ENCODE measurements at places on chromosomes 12 and 14.

GRCh38 chr14:105710119-105711043 is 184.0 kb downstream of the TMEM121 start:
- no peak for DNase-seq

- DNase-seq, result peak; percentile 25
Observed at GRCh38 chr14:20413744-20414082, 412 bp upstream of the TEP1 start.

GRCh38 chr12:107779077-107779831 is 4.8 kb downstream of the ASCL4 start:
- peak; percentile 25 for DNase-seq

GRCh38 chr12:15541996-15542631 is 219.8 kb downstream of the PTPRO start:
- no peak for DNase-seq

GRCh38 chr12:132302466-132303358 is 26.7 kb downstream of the GALNT9 start:
- no peak for DNase-seq

GRCh38 chr12:24048446-24048845 is 99.0 kb upstream of the SOX5 start:
- DNase-seq, result no peak

- no peak for DNase-seq
Observed at GRCh38 chr14:61703342-61704129, 8.2 kb downstream of the HIF1A start.

GRCh38 chr12:130136509-130137039 is 25.7 kb upstream of the FZD10 start:
- DNase-seq, result no peak

GRCh38 chr14:29927376-29928116 is at the start of gene PRKD1:
PRKD1 (minus strand) TSS chr14:29927847.
- DNase-seq, result peak; percentile 83

- peak; percentile 8 for DNase-seq
Observed at GRCh38 chr12:77999074-77999715, 168.5 kb downstream of the NAV3 start.

DNA sequence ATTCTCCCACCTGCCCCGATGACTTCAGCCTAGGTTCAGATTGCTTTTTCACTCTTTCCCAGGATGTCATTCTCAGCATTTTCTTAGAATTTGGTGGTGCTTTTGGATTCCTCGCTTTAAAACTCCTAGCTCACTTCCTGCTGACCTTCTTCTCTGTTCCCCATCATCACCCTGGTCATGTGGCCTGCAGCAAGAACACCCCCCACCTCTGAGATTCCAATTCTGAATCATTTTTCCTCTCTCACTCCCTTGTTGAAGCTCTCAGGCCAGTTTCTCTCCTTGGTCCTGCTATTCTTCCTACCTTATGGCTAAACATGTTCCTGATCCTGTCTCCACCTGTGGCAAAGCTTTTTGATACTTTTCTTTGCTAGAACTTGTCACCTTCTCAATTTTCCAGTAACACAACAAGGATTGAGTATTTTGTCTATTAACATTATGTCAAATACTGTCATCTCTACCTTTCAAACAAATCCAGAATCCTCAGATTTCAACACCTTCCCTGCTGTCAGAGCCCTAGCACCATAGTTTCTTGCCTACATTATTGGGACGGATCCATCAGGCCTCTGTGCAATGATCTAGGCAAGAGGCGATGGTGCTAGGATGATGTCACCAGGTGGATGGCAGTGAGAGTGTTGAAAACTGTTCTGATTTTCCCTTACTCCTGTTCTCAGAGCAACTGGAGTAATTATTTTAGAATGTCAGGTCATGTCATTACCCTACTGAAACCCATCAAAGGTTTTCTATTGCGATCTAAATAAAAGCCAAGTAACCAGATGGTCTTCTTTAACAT is 233.7 kb downstream of the MON2 start:
- DNase-seq, result no peak

DNA sequence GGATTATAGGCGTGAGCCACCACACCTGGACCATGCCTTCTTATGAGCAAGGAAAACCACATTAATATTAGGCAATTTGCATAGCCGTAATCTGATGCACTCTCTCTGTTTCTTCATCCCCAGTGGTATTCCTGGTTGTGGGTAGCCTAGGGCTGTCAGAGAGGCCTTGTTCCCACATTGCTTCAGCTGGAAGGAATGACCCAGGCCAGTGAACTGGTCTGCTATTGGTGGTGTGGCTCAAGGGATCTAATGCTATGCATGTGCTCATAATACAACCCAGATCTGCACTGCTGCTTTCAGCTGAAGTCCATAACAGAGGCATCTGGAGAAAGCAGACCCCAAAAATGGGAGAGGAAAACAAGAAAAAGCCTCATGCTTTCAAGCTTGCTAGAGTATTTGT is 33.1 kb upstream of the G2E3 start:
- DNase-seq, result no peak

DNA sequence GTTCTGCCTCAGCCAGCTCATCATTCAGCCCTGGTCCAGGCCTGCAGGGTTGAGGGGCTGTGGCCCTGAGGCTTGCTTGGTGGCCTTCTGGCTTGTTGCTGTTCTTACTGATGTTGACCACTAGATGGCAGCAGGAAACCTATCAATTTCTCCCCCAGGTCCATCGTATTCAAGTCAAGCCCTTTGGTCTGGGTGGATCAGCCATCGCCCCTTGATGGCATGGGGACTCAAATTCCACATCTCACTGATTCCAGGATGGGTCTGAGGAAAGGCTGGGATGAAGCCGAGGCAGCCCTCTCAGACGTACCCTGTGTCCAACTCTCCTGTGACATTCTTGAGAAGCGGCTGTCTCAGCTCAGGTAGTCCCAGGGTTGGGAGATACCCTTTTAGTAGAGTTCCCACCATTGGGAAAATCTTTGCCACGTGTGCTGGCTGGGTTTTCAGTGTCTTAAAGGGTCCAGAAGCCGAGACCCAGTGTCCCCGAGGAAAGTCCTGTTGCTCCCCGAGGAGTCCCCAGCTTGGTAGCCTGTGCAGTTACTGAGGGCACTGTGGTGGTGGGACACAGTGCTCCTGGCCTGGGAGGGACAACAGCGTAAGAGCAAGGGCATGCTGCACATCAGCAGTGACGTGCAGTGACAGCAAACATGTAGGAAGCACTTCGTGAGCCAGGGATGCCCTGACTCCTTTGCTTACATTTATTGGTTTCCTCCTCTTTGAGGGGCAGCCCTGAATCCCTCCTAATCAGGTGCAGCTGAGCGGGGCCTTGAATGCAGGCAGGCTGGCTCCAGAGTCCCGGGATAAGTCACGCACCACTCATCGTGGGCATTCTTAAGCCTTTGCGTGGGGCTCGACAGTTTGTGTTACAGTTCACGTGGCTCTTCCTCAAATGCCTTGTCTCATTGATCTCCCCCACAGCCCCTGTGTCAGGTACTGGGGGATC is 58.6 kb downstream of the TSPAN9 start:
- DNase-seq, result peak; percentile 75

DNA sequence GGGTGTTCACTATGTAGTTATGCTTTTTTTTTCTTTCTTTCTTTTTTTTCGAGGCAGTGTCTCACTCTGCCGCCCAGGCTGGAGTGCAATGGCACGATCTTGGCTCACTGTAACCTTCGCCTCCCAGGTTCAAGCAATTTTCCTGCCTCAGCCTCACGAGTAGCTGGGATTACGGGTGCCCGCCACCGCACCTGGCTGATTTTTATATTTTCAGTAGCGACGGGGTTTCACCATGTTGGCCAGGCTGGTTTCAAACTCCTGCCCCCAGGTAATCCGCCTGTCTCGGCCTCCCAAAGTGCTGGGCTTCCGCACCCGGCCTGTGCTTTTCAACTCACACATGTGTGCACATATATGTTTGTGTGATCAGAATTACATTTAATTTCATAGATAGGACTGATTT is 38.9 kb upstream of the AMN start:
- DNase-seq, result no peak

DNA sequence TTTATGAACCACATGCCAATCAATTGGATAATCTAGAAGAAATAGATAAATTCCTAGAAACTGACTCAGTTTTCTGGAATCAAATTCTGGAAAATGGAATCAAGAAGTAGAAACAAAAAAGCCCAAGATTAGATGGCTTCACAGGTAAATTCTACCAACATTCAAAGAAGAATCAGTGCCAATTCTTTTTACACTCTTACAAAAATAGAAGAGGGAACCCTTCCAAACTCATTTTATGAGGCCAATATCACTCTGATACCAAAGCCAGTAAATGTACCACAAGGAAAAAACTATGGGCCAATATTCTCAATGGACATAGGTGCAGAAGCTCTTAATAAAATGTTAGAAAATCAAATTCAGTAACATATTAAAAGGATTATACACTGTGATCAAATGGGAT is 35.7 kb upstream of the MYRFL start:
- DNase-seq, result no peak

DNA sequence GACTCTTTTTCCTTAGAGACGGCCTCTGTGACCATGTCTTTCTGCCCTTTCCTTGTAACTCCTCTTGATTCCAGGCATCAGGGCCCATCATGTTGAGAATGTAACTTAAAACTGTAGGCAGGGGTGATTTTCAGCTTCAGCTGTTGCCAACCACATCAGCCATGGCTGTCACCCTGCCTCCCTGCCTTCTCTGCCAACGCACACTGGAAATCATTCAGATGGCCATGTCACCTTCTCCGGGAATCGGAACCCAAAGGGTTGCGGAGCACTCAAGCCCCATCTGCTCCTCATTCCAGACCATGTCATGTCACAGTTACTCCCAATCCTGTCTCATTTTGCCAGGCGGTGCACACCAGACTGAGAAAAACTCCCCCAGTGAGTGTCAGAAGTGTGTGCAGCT is 72.1 kb downstream of the EMP1 start:
- DNase-seq, result no peak

- DNase-seq, result no peak
Observed at GRCh38 chr14:68578597-68578996, 214.3 kb downstream of the ZFP36L1 start.

DNA sequence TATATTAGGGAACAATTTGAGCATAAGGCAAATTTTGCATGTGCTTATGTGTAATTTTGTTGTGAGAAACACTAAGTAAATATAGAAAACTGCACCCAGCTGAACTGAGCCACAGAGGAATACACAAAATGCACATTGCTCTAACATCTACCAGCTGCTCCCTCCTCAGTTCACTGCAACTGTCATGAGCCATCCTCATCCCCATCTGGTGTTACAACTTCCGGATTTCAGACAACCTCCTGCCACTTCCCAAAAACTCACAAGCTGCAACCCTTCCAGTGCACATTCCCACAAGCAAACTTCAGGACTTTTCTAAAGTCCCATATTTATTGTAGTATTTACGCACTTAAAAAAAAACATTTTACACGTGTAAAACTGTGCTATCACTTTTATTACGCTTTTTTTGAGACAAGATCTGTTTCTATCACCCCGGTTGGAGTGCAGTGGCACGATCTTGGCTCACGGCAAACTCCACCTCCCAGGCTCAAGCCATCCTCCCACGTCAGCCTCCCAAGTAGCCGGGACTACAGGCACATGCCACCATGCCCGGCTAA is 169.1 kb upstream of the TBX3 start:
- no peak for DNase-seq

- peak; percentile 76 for DNase-seq
Observed at GRCh38 chr12:42568952-42569915, 20.3 kb downstream of the PRICKLE1 start.

DNA sequence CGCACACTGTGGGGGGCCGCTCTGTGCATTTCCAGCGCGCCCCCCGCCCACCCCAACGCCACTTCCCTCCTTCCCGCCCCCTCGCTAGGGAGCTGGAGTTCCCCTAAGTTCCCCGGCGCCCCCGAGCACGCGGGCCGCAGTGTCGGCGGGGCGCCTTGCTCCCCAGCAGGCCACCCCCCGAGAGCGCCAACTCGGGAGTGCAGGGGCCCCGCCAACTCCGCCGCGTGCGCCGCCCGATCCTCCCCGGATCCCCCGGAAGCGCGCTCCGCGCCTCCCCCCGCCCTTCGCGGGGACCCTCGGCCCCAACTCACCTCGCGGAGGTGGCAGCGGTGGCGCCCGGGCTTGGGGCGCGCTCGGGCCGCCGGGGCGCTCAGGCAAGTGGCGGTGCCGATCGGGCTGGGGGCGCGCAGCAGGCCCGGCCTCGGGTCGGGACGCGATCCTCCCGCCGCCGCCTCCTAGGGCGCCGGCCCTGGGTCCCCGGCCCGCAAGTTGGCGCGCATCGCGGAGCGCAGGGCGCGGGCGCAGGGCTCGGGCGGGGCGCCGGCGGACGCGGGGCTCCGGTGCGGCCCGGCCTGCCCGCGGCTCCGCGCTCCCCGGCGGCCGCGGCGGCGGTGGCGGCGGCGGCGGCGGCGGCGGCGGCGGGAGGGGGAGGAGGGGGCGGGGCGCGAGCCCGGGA is at the start of gene NCOR2:
TSS of gene NCOR2 (minus strand) at position 616 of the 676 bp plus-strand sequence. CDS start 72,361 bp downstream, outside the sequence.
- DNase-seq, result no peak

- DNase-seq, result no peak
Observed at GRCh38 chr12:66309606-66310005, 7.3 kb downstream of the HELB start.

- DNase-seq, result no peak
Observed at GRCh38 chr12:107731366-107731765, 29.6 kb downstream of the PRDM4 start.

- no peak for DNase-seq
Observed at GRCh38 chr12:116881325-116881876, at the start of gene HRK. HRK (minus strand) TSS chr12:116881441; CDS start chr12:116881307, 134 bp downstream.

DNA sequence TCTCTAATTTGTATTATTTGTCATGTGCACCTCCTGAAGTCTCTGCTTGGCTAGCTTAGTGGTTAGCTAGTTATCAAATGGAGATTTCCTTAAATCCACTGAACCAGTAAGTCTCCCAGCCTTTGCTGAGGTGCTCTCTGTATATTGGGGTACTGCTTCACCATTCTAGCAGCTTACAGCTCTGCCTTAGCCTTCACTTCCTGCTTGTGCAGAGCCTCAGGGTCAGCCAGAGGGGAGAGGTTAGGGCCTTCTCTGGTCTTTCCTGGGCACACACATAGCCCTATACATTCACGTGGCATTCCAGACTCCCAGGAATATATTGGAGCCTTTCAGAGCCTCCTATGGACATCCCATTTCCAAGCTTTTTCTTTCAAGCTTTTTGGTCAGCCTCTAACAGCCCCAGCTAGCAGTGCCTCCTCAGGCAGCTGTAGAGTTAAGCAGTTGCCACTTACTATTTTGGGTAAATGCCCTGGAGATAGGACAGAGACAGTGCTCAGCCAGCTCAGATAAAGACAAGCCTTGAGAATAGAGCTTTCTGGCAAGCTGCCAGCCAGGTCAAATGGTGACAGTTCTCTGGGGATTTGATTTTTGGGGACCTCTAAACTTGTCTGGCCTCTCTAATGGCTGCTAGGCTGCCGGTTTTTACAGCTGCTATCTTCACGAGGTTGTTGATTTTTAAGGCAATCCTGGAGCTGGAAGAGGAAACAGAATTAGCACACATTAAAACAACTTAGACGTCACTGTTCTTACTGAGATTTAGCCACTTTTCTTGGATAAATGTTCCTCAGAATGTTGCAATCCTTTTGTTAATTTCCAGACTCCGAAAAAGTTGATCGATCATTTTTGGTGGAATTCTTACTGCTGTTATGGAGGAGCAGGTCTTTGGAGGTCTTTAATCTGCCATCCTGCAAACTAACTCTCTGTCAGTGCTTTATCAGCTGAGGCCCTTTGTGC is 32.9 kb downstream of the FBXW8 start:
- no peak for DNase-seq

GRCh38 chr12:22658214-22658613 is 33.2 kb downstream of the ETNK1 start:
- no peak for DNase-seq

- DNase-seq, result no peak
Observed at GRCh38 chr14:49858383-49858782, 5.8 kb upstream of the NEMF start.
